ENCODE measurements at places on chromosomes 11 and 22.

- no peak for DNase-seq
Measured at GRCh38 chr11:44532809-44533208, 32.7 kb upstream of the CD82 start.

DNA sequence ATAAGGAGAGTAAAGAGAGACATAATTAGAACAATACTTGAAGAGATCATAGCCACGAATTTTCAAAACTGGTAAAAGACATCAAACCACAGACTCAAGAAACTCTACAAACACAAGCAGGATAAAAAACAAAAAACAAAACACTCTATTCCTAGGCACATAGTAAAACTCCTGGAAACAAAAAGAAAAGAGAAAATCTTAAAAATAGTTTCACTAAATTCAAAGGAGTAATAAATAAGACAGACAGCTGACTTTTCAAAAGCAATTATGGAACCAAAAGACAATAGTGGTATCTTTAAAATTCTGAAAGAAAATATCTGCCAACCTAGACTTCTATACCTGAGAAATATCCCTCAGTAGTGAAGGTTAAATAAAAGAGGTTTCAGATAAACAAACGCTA lies 9.2 kb upstream of the NARS2 start:
- no peak for DNase-seq

- DNase-seq: no peak
Measured at GRCh38 chr11:26483108-26483507, 89.0 kb downstream of the MUC15 start.

DNA sequence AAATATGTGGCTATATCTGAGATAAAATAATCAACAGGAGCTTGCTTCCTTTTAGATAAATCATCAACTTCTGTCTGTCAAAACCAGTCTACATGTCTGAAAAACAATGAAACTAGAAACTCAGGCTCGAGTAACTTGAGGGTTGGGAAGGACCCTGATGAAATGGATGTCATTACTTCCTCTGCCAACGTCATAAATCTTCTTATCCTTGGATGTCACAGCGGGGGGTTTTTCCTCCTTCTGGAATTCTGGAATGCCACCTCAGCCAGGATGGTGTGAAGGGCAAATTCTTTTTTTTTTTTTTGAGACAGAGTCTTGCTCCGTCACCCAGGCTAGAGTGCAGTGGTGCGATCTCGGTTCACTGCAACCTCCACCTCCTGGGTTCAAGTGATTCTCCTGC lies 13.4 kb downstream of the LGR4 start:
- DNase-seq: no peak

DNA sequence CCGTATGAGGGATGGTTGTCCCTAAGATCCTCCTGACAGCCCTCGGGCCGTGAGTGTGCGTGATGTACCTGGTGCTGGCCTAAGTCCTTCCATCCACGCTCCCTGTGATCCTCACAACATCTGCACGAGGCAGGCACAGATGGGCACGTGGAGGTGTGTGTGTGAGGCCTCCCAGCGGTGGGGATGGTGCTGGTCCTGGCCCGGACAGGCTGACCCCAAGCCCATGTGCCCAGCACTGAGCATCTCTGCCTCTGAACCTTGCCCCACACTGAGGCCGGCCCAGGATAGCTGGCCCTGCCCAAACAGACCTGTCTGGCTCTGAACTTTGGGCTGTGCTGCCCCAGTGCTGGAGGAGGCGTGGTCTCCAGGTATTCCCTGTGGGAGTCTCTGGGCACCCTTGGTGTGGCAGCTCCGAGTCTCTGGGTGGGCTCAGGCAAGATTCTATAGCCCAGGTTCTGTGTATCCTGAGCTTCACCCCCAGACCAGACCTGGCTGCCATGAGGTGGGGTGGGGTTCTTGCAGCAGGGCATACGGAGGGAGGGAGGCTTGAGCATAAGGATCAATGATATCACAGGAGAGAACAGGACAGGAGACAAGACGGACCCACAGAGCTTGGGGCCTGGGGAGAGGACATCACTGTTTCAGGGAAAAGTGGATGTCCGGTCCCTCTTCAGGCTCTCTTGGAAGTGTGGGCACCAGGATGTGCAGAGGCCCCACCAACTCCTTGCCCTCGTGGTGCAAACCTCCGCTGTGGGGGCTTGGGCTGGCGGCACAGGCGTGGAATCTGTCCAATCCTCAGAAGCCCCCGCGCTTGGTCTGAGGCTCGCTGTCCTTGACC lies 881.8 kb downstream of the BRD1 start:
- no peak for DNase-seq

DNA sequence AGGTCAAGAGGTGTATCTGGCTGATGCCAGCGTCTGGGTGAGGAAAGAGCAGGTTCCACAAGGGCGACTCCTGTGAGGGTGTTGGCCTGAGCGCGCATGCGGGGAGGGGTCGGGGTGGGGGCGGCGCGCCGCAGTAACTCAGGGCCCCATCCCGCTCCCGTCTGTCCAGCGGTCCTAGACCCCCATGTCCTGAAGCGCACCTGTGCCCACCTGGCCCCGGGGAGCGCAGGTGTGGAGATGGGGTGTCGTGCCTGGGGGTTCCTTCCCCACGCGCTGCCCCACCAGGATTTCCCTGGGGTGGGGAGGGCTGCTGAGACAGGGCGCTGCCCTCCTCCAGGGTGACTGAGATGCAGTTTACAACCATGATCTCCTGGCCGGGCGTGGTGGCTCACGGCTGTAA lies 20.9 kb downstream of the RNH1 start:
- DNase-seq: no peak

- no peak for DNase-seq
Measured at GRCh38 chr11:36598051-36598450, at the start of gene RAG2. Gene RAG2, minus strand, starts transcription at chr11:36598236. Its CDS starts 4,068 bp downstream, at chr11:36594168.

GRCh38 chr11:76592961-76593360 lies 77.6 kb downstream of the LRRC32 start:
- no peak for DNase-seq

Measured in AG09309 (cell line).